ENCODE measurements at places on chromosomes 16 and 17. TPM values are rescaled to one million over a fixed set of nuclear protein-coding genes. Genes with fewer than 3 reads are reported as not detected.
A peak's percentile ranks its signal among the peaks of the same experiment; 100 is the strongest.

GRCh38 chr17:74259667-74260524, 14.1 kb upstream of the DNAI2 start:
- peak; percentile 44 for DNase-seq
- peak overlapping the region; percentile 84 for H3K27ac ChIP-seq
- H3K4me1 ChIP-seq, result peaks cover 17% of the 10 kb centered on the region
- no peaks in the 10 kb centered on the region for H3K36me3 ChIP-seq

- H3K27me3 ChIP-seq, result no peaks in the 10 kb centered on the region
- DNase-seq, result peak; percentile 79
- no peaks in the 10 kb centered on the region for H3K4me1 ChIP-seq
- no peak overlapping the region for H3K4me3 ChIP-seq
- no peak overlapping the region for H3K27ac ChIP-seq
- H3K36me3 ChIP-seq, result no peaks in the 10 kb centered on the region
Observed at GRCh38 chr16:19502395-19503131, 19.3 kb downstream of the GDE1 start.

KCNJ12 gene
- total RNA-seq, result 9.6 TPM

- no peaks in the 10 kb centered on the region for H3K4me1 ChIP-seq
- no peaks in the 10 kb centered on the region for H3K27me3 ChIP-seq
- no peaks in the 10 kb centered on the region for H3K36me3 ChIP-seq
- H3K27ac ChIP-seq, result no peak overlapping the region
- no peak for DNase-seq
Observed at GRCh38 chr17:69637446-69638156, 223.1 kb downstream of the MAP2K6 start.

AKAP10 gene
- total RNA-seq, result 29.8 TPM

DNA sequence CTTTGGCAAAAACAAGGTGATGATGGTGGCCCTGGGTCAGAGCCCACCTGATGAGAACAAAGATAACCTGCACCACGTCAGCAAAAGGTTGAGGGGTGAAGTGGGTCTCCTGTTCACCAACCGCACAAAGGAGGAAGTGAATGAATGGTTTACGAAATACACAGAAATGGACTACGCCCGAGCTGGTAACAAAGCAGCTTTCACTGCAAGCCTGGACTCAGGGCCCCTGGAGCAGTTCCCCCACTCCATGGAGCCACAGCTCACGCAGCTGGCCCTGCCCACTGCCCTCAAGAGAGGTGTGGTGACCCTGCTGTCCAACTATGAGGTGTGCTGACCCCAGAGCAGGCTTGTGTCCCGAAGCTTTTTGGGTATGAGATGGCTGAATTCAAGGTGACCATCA, 29.7 kb upstream of the DLX4 start:
- H3K4me3 ChIP-seq, result no peak overlapping the region
- peaks cover 8% of the 10 kb centered on the region for H3K27me3 ChIP-seq
- H3K27ac ChIP-seq, result no peak overlapping the region
- H3K4me1 ChIP-seq, result peaks cover 12% of the 10 kb centered on the region
- peaks cover 11% of the 10 kb centered on the region for H3K36me3 ChIP-seq
- DNase-seq, result no peak

All from glutamatergic neuron (in vitro differentiated cells).